Vagina (tissue), 2 donors: ENCODE measurements at places on chromosomes 2 and 18. TPM values are rescaled to one million over a fixed set of nuclear protein-coding genes. Genes with fewer than 3 reads are reported as not detected.

DNA sequence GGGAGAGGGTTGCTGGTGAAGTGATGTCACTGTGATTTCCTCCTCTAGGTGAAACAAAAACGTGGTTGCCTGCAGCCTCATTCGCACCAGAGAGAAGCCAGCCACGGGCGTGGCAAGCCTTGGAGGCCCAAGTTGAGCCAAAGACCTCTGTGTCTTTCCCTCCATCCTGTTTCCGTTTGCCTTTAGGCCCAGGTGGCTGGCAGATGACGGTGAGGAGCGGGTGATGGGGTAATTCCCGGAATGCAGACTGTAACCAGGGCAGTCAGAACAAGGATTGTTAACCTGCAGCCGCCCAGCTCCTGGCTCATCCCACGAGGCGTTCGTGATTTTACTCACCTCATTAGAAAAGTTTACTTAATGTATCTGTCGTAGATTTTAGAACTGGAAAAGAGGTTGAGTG is 14.4 kb downstream of the CTIF start:
- no peak overlapping the region for H3K4me3 ChIP-seq
- H3K4me1 ChIP-seq = peaks cover 9% of the 10 kb centered on the region
- H3K27ac ChIP-seq = no peak overlapping the region
- H3K27me3 ChIP-seq = no peaks in the 10 kb centered on the region

DNA sequence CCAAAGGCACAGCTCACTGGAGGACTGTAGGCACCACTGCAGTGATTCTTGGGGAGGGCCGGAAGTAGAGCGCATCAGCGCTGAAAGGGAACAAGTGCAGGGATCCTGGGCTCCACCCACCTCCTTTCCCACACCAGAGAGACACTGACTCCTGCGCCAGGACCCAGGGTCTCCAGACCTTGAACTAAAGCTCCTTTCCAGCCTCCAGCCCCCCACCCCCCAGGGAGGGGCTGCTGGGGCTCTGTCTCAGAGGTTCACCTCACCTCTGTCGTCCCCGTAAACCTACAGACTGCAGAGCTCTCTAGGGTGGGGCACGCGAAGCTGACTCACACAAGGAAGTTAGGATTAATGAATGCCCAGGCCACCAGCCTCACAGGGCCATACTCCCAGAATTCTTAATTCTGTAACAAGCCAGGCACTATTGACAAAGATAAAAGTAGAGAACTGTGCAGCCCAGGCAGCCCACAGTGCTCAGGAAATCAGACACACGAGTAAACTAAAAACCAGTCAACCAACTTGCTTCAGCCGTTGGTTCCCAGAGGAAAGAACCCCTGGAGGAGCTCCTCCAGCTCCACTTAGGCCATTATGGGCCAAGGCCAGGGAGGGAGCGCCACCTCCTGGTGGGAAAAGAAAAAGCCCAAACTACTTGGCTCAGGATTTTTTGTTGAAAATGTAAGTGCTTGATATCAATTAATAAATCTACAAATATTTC is 45.1 kb upstream of the ACAA2 start:
- H3K27ac ChIP-seq = no peak overlapping the region
- H3K4me1 ChIP-seq = peaks cover 12% of the 10 kb centered on the region
- no peak for DNase-seq
- no peaks in the 10 kb centered on the region for H3K27me3 ChIP-seq

GRCh38 chr2:180960982-180961381 is 19.4 kb upstream of the UBE2E3 start:
- H3K27ac ChIP-seq = no peak overlapping the region
- H3K36me3 ChIP-seq = no peaks in the 10 kb centered on the region
- H3K27me3 ChIP-seq = no peaks in the 10 kb centered on the region
- H3K4me3 ChIP-seq = no peak overlapping the region

- no peaks in the 10 kb centered on the region for H3K27me3 ChIP-seq
- no peak for DNase-seq
- H3K36me3 ChIP-seq = no peaks in the 10 kb centered on the region
- H3K4me3 ChIP-seq = no peak overlapping the region
- no peaks in the 10 kb centered on the region for H3K4me1 ChIP-seq
Measured at GRCh38 chr18:66646609-66647008, 42.7 kb upstream of the CDH19 start.

DNA sequence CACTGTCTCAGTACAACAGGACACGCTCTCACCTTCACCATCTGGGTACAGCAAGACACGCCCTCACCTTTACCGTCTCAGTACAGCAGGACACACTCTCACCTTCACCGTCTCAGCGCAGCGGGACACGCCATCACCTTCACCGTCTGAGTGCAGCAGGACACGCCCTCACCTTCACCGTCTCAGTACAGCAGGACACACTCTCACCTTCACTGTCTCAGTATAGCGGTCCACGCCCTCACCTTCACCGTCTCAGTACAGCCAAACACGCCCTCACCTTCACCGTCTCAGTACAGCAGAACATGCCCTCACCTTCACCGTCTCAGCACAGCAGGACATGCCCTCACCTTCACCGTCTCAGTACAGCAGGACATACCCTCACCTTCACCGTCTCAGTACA is 109.9 kb upstream of the CTDP1 start:
- no peak overlapping the region for H3K27ac ChIP-seq
- peaks cover 15% of the 10 kb centered on the region for H3K4me1 ChIP-seq
- DNase-seq = no peak
- no peaks in the 10 kb centered on the region for H3K36me3 ChIP-seq
- H3K4me3 ChIP-seq = no peak overlapping the region
- no peaks in the 10 kb centered on the region for H3K27me3 ChIP-seq

The CAB39 gene
- total RNA-seq = 59.4 TPM

The IFIH1 gene
- total RNA-seq = 12.3 TPM
